Activated T-cell treated with anti-CD3 and anti-CD28 coated beads, Interleukin-2, amount 50 U/mL, for 24 hours (primary cell): ENCODE measurements at places on chromosomes 16 and 17.

GRCh38 chr17:48244121-48244711 lies 136.7 kb downstream of the SNX11 start:
- no peak for DNase-seq

DNA sequence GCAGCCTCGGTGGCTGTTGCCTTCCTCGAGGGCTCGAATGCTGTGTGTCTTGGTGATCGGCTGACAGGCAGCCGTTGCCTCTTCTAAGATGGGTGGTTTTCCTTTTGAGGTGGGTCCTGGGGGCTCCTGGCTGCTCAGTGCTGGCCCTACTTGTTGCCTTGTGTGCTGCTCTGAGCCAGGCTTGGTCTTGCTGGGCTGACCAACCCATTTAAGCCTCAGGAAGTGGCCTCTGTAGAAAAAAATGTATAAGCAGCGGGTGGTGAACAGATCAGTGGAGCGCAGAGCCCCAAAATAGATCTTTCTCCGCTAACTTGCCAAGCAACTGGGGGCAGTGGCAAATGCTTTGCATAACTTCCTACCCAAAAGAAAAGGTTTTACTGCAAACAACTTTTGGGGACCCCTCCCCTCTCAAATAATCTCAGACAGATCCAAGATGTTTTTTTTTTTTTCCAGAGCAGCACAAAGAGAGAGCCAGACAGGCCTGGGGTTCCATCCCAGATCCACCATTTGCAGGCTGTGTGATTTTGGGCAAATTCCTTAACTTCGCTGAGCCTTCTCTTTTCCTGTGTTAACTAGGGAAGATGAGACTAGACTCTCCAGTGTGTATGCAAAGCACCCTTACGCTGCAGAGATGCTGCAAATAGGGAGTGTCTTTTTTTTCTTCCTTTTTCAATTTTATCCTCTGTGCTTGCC lies 42.5 kb downstream of the PLCG2 start:
- no peak for DNase-seq

DNA sequence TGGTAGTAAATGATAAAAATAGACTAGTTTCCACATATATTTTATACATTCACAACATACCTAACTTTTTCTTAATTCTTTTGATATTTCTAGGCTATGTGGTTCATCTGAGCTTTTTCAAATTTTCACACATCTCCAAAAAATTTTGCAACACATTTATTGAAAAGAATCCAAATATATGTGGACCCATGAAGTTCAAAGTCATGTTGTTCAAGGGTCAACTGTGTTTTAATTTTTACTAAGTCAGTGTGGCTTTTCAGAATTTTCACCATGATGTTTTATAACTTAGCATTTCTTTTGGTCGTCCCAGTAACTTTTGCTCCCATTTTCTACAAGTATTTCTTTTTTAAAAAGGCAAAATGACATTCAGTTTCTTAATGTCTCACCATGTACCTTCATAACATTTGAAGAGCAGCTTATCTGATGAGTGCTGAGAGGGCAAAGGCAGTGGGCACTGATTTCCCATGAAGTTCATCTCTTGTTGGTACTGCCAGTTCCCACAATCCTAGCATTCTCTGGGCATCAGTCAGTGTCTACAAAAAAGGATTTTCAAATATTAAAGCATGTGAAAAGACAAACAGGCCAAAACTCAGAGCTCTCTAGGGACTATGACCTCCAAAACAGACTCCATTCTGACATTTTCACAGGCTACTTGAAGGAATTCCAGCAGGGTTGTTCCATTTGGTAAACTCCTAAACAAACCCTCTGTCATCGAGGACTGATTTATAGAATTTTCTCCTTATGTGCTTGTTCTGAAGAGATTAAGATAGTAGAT lies 80.3 kb downstream of the MRTFB start:
- no peak for DNase-seq

GRCh38 chr17:56034197-56034635 lies 119.1 kb upstream of the ANKFN1 start:
- no peak for DNase-seq

DNA sequence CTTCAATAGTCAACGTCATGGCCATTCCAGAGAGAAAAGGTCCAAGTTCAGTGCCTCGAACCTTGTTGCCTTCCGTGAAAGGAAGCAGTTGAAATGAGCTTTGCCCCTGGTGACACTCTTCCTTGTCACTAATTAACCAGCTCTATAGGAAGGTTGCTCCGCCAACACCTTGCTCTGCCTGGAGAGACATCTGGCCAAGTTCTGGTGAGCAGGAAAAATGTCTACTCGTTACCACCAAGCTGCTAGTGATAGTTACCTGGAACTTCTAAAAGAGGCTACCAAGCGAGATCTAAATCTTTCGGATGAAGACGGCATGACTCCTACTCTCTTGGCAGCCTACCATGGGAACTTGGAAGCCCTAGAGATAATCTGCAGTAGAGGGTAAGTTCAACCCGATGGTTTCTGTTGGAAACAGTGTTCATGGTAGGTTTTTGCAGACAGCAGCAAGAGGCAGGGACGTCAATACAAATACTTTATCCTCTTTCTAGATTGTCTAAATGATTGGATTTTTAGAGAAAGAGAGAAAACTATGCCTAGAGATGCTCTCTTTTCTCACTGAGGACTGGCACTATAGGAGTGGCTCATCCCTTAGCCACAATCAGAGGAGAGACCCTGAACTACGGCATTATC lies at the start of gene ANKS4B:
ANKS4B (plus strand) TSS at position 179 of the 630 bp plus-strand sequence; CDS start at position 218, 39 bp downstream.
- DNase-seq = no peak

DNA sequence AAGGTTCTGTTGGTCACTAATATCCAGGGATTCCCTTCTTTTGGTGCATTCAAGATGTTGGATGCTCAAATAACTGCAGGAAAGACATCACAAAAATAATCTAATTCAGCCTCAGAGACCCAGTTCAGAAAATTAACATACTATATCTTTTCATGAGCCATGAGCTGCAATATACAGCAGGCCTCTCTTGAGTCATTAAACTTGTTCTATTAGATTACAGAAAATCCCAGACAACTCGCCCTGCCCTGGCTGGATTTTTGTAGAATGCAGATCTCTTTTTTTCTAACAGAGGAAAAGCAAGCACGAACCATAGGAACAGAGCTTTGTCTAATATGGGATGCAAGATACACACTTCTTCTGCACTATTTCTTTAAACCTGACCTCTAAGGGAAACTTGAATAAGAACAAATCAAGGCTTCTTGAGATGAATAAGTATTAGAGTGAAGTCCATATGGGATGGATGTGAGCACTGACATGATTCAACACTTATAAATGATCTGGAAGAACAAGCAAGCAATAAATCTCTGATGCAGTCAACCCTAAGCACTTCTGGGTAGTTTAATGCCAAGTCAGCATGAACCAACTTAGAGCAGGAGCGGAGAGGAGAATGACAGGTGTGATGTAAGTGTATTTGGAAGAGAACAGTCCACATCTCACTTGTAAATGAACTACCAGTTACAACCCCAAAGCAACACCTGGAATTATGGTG lies 70.7 kb upstream of the GNAO1 start:
- no peak for DNase-seq

GRCh38 chr17:40810494-40810893 lies 10.7 kb upstream of the KRT28 start:
- DNase-seq = no peak

- no peak for DNase-seq
Measured at GRCh38 chr16:25089351-25089750, 22.2 kb upstream of the LCMT1 start.

GRCh38 chr16:17357307-17358062 lies 113.3 kb downstream of the XYLT1 start:
- DNase-seq = no peak

GRCh38 chr17:77370586-77370985 lies 229.8 kb downstream of the SEC14L1 start:
- DNase-seq = no peak

GRCh38 chr17:77611791-77612502 lies 346.6 kb upstream of the TNRC6C start:
- peak; percentile 9 for DNase-seq

GRCh38 chr16:56370185-56370874 lies 55.0 kb downstream of the AMFR start:
- no peak for DNase-seq

GRCh38 chr16:61993108-61993507 lies 43.1 kb downstream of the CDH8 start:
- DNase-seq = no peak

DNA sequence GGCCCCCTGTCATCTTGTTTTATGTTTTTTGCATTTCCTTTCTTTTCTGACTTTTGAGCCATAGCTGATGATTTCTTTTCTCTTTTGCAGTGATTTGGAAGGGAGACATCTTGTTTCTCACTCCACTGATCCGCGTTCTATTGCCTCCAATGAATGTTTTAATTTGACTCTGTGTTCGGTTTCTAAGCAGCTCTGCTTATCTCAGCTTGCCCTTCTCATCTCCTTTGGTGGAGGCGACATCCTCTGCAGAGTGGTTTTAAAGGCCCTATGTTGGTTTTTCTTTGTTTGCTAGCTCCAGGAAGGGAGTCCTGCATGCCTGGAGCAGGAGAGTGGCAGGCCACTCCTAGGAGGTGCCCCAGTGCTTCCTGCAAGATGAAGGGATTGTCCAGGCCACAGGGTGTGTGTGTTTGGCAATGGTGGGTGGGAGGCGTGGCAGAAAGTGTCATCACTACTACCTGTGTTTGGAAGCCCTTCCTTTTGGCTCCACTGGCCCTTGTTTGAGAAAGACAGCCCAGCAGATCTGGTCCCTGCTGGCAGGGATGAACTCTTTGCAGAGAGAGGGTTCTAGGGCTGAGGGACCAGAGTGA lies 13.6 kb downstream of the SMPD3 start:
- no peak for DNase-seq

DNA sequence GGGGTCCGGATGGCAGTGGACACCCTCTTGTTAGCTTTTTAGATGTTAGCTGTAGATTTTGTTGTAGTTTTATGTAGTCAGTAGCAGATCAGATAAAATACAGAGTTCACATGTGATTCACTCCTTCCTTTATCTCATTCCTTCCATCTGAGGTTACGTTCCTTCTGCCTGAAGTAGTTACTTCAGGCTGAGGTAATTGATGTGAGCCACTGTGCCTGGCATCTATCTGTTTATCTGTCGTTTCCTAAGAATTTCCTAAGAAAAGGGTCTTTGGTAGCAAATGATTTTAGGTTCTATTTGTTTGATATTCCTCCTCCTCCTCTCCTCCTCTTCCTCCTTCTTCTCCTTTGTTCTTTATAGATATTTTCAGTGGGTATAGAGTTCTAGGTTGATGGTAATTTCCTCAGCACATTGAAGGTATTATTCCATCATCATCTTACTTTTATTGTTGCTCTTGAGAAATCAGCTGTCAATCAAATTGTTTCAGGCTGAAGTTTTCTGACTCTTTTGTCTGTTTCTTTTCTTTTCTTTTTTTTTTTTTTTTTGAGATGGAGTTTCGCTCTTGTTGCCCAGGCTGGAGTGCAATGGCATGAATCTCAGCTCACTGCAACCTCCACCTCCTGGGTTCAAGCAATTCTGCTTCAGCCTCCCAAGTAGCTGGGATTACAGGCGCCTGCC lies 29.6 kb upstream of the FBXO47 start:
- DNase-seq = no peak

DNA sequence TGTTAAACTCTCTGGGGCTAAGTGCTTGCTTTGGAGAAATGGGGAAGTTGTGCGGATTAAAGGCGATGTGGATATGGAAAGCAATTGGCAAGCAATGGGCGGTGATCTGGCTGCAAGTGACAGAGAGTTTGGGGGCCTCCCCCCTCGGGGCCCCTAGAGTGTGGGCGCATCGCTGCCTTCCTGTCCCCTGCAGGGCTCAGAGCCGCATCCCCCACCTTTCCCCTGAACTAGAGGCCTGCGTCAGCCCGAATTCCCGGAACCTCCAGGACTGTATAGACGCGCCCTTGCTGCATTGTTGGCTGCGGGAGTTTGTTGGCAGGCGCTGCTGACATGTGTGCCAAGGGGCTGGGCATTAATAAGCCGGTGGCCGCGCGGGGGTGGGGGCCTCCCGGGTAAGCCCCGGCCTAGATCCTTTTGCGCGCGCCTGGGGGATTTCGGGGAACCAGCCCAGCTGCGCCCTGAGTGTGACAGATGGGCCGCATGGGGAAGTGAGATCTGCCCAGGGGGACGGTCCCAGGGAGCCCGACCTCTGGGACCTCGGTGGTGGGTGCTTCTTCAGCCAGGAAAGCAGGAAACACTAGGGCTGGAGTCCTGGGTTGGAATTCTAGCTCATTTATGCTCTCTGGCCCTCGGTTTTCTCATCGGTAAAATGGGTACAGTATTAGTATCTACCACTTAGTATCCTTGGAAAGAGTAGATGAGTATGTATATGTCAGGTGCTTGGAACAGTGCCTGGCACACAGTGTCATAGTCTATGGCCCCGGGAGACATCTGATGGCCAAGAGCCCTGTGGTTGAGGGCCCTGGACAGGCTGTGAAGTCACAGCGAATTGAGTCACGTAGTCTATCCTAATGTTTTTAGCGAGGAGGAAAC lies 1.0 kb downstream of the EEF2K start:
- peak; percentile 81 for DNase-seq

- no peak for DNase-seq
Measured at GRCh38 chr17:4475463-4475862, 23.2 kb upstream of the SPNS2 start.

- DNase-seq = no peak
Measured at GRCh38 chr16:64132759-64133361, 989.0 kb downstream of the CDH11 start.

DNA sequence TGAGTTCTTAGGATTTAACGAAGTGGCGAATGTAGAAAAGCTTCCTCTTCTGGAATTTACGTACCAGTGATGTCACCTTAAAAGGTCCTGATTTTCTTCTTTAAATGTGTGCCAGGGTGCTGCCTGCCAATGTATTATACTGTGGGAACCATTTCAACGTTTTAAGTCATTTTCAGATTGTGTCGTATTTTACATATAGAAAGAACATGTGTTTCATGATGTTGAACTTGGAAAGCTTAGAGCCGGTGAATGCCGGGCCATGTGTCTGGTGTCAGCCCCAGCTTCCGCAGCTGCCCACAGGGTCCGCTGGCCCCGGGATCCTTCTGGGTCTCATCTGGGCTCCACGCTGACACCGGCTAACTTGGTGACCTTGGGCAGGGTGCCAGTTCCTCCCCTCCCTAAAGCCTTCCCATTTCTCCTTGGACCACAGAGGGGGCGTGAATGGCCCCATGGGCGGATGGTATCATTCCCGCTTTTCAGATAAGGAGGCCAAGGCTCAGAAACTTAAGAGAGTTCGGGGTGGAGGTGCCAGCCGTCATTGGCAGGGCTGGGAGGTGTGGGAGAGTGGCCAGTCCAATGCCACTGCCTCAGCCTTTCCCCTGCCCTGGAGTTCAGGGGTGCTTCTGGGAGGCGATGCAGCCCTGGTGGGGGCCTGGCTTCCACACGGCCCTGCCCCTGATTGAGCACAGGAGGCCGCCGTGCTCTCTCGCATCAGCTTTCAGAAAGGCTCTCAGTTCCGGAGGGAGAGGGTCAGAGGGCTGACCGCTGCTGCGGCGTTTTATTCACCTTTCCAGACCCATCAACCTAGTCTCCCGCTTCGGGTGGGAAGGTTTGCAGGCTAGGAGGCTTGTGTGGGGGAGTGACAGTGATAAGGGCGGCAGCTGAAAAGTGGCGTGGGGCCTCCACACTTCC lies 68.8 kb upstream of the CIBAR2 start:
- DNase-seq = no peak

DNA sequence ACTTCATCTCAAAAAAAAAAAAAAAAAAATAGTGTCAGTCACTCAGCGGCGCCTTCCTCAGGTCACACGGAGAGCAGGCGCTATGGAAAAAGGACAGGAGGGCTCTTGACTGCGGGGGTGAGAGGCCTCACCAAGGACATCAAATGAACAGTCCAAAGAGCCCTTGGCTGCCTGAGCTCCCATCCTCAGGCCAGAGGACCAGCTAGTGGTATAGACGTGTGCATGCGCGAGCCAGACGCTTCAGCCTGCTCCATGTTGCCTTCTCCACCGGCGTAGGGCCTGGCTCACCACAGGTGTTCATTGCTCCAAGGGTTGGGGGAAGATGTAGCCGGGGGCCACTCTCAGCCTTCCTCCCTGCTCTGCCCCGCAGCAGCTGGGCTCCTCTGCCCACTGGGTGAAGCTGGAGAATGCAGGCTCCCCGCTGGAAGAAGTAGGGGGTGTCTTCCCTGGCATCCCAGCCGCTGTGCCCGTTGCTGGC lies 65.8 kb upstream of the PLCG2 start:
- no peak for DNase-seq
